NCI-H187 (cell line): ENCODE measurements at places on chromosomes 2 and 18.

GRCh38 chr2:150570712-150571111 is 83.2 kb upstream of the RND3 start:
- DNase-seq, result no peak

GRCh38 chr2:179622635-179623300 is 238.6 kb downstream of the ZNF385B start:
- no peak for DNase-seq

DNA sequence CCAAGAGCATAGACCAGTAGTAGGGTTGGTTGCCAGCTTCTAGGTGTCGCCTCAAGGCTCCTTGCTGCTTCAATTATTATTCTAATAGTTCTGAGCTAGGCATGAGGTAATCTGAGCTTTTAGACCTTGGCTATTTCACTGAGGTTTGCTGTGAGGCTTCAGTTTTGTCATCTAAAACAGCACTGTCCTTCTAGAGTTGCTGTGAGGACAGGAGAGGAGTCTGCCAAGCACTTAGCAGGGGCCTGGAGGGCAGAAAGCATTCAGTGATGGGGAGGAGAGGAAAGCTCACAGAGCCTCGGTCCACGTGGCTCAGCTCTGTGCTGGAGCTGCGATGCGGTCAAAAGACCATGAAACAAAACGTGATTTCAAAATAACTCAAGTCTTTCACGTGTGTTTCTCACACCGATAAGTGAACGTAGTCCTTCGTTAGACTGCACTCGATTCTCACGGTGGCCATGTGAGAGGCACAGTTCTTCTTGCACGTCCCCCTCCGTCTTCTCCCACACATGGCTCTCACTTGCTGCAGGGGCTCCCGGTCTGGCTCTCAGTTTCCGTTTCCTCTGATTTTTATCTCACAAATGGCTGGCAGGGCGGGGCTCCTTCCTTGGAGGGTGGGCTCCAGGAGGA is 113.7 kb downstream of the B3GNT2 start:
- DNase-seq, result no peak

DNA sequence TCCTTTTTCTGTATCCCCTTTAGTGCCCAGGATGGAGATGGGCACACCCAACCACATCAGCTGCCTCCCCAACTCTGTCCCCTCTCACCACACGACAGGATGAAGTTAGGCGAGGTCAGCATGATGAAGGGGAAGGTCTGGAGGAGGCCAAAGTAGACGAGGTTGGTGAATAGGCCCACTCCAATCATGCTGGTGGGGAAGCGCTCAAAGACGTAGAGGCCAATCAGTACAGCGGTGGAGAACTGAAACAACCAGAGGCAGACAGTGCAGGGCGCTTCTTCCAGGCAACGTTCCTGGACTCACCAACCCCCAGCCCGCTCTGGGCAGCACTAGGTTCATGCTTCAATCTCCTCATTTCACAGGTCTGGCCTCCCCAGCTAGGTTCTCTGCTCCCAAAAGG is 2.9 kb downstream of the TEX261 start:
- DNase-seq, result no peak

GRCh38 chr2:217219164-217219520 is 359.3 kb upstream of the TNP1 start:
- no peak for DNase-seq

GRCh38 chr2:7497178-7497577 is 580.0 kb downstream of the RNF144A start:
- no peak for DNase-seq

DNA sequence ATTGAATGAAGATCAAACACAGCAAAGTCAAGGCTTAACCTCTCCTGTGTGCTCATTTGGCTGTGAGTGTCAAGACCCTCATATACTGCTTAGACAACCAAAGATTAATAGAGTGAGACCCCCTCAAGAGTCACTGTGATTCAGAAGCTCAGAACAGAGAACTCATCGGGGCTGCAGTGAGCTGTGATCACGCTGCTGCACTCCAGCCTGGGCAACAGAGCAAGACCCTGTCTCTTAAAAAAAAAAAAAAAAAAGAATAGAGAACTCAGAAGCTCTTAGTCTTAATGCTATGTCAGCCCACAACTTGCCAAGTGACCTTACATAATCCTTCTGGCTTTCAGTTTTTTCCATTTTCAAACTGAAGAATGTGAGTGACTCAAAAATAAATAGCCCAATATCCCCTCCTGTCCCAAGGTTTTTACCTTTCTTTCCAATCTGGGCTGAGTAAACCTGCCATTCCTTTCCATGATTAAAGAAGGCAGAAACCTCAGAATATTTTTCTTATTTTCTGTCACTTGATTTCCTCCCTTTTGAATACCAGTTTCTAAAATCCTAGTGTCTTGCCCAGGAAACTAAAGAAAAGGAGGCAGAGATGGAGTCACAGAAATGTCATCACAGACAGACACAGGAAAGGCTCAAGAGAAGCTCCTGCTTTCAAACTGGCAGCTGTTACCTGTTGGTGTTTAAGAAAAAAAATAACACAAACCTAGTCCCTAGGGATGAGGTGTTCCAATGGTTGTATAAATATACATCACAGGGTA is 102.4 kb downstream of the CACNB4 start:
- DNase-seq, result no peak

- no peak for DNase-seq
Measured at GRCh38 chr2:208134928-208135586, 5.4 kb upstream of the CRYGC start.

DNA sequence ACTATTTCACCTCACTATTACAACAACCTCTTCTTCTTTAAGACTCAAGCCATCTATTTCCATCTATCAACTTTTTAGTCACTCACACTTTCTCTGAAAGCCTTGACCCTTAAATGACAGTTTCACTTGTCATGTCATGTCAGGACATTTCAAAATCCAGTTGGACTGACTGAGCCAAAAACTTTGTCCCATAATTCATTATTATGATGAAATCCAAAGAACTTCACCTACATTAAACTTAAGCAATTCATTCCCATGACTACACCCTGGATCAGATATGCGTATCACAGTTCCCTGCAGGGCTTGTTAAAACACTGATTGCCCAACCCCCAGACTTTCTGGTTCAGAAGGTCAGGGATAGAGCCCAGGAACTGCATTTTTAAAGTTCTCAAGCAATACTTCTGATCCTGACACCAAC is 26.5 kb downstream of the LDAH start:
- DNase-seq, result no peak

DNA sequence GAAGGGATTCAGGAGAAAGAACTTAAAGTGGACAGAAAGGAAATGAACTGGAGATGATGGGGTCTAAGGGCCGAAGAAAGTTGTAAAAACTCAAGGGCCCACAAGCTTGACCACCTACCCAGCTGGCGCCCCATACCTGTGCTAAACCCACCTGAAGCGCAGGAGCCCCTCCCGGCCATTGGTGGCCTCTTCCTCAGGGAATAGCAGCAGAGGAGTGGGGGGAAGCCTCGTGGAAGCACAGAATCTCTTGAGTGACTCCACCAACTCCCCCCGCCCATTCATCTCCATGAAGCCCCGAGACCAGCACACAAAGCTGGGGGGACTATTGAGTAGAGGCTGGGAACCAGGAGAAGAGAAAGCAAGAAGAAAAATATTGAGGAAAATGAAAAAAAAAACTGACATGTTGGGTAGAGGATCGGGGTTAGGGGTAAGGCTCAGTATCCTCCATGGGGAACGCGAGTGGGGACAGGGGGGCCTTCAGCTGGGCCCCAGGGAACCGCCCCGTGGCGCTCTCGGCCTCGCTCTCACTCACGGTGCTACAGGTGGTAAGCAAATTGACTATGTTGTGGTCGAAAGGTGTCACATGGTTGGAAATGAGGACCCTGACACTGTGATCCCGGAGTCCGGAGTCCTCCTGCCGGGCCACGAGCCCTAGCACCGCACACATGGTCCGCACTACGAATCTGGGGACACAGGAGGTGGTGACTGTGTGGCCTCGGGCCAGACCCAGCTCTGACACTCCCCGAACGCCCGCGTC is 728 bp downstream of the AUP1 start:
- no peak for DNase-seq

- no peak for DNase-seq
Measured at GRCh38 chr2:107001964-107002696, 116.2 kb upstream of the ST6GAL2 start.

DNA sequence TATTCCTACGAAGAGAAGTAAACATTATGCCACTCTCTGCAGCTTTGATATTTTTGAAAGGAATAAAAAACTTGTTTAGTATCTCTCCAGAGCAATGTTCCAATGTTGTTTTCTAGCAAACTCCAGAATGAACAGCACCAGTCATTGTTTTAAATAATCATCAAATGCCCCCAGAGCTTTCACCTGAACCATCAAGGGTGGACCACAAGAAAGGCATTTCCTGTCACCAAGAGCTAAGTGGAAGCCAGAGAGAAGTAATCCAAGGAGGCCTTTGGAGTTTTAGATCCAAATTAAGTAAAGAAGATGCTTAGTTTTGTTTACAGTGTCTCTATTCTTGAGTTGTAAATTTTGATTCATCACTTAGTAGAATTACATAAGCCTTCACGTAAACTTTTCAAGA is 559.0 kb downstream of the ARHGAP15 start:
- DNase-seq, result no peak

DNA sequence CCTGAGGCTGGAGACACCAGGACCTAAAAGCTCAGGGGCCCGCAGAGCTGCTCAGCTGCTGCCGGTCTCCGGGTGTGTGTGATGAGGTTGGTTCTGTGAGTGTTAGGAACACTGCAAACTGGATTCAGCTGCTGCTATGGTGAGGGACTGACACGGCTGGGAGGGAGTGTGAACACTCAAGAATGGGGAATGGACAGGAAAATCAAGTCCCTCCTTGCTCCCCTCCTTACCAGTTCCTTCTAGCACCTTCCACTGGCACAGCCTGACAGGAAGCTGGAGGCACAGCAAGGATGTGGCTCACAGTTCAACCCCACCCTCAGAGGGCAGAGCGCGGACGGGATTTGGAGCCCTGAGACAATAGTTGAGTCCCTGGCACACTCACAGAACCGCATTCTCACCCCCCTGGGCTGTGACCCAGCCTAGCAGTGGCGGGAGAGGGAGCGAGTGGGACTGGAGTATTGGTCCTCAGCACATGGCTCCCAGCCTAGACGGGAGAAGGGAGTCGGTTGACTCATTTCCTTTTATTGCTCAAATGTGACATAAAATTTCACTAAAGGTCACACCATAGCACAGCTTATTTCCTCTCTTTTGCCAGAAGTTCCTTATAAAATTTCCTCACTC is 42.5 kb downstream of the LRRC30 start:
- DNase-seq, result no peak

- DNase-seq, result no peak
Measured at GRCh38 chr18:57854726-57855125, 51.6 kb upstream of the ATP8B1 start.

DNA sequence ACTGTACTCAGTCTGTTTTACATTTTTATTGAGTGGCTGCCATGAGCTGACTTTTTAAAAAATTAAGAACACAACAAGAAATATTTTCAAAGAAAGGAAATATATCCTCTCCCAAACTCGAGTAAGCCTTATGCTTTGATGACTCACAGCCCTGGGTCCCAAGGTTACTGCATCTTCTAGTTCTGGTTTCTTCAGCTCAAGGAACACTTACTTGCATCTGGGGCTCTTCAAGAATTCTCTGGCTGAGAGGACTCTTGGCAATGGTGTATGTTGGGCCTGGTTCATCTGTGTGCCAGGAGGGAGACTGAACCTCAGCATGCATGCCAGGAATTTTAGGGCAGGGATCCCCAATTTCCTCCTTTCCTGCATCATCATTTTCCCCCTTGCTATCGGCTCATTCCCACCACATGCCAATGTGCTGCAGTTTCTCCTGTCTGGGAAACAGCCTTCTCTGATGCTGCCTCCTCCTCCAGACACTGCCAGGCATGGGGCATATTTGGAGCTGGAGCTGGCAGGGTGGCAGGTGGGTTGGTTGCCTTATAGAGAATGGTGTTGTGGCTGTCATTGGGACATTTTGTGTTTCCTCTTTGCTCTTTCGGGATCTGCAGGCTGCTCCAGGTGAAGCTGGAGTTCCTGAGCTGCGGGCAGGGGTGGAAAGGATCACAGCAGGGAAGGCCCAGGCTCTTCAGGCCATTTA is 192.2 kb upstream of the HS6ST1 start:
- DNase-seq, result no peak

GRCh38 chr2:11017921-11018320 is 106.2 kb downstream of the KCNF1 start:
- DNase-seq, result no peak

GRCh38 chr2:147133286-147133908 is 711.4 kb upstream of the ACVR2A start:
- DNase-seq, result no peak

GRCh38 chr2:176120364-176121189 is 1.9 kb upstream of the HOXD9 start:
- DNase-seq, result no peak

DNA sequence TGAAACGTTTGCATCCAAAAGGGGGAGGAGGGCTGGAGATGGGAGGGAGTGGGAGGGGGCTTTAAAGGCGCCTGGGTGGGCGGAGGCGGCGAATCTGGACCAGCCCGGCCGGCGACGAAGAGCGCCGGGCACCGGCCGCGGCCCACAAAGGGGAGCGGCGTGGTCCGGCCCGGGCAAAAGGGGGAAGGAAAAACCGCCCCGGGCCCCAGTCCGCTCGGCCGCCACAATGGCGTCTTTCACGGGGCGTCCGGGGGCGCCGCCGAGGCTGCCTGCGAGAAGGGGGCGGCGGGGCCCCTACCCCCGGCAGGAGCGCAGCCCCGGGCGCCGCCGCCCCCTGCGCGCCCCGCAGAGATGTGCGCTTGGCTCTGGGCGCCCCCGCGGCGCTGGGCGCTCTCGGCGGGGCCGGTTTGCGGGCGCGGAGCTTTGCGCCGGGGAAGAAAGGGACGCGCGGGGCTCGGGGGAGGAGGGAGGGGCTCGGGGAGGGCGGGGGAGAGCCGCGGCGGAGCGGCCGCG is 108.1 kb upstream of the KCTD1 start:
- DNase-seq, result no peak

DNA sequence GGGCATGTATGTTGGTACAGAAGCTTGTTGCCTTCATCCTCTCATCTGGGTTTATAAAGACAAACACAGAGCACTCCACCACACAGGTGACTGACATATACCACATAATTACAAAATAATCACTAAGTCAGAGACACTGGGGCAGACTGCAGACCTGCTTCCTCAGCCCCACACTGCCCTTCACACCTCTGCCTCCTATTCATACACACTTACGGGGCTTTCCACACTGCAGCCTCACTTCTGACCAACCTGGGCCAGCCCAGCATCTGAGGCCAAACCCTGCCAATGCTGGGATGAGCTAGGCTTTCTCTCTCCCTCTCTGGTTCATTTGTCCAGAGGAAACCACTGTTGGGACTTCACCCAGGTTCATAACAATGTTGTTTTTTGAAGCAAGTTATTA is 4.5 kb downstream of the EMX1 start:
- no peak for DNase-seq

DNA sequence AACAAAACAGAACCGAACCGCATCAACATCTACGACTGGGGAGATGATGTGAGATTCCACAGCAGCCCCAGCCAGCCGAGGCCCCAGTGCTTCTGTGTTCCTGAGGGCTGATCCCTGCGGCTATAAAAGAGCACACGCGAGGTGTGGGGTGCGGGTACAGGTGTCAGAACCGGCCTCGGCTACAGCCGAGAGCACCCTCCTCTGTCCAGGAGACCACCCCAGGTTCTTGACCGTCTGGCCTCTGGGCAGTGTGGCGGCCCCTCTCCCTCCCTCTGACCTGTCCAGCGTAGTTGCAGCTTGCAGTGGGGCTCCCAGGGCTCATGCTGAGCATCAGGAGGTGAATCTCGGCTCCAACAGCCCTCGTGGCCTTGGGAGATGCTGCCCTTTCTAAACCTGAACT is 23.7 kb downstream of the RTP5 start:
- DNase-seq, result no peak
